ENCODE measurements at places on chromosomes 4 and X. TPM values are rescaled to one million over a fixed set of nuclear protein-coding genes. Genes with fewer than 3 reads are reported as not detected.

DNA sequence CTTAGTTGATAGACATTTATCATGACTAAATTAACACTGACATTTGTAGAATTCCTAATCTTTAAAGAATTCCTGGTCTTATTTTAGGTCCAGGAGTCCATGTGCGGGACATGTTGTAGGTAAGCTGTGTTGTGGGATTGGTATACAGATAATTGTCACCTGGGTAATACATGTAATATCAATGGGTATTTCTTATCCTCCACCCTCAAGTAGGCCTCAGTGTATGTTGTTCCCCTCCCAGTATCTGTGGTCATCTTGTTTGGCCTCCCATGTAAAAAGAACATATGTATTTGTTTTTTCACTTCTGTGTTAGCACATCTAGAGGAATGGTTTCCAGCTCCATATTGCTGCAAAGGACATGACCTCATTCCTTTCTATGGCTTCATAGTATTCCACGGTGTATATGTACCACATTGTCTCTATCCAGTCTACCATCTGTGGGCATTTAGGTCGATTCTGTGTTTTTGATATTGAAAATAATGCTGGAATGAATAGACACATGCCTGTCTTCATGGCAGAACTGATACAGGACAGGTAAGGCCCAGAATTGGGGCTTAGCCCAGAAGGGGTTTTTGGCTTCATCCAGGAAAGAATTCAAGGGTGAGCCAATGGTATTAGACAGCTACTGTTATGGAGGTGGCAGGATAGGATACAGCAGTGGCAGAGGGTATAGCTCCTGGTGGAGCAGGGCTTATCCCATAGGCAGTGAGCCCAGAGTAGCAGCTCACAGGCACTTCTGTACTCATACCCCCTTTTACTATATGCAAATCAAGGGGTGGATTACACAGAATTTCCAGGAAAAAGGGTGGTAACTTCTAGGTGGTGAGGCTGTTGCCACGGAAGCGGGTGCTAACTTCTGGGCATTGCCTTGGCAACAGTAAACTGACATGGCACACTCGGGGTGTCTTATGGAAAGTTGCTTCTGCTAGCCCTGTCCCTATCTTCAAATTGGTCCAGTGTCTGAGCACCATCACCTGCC is 66.1 kb upstream of the WDR1 start:
- no peak for DNase-seq

GRCh38 chr4:177403746-177404145 is 38.5 kb downstream of the AGA start:
- DNase-seq: no peak

GRCh38 chr4:38177641-38178391 is 217.6 kb downstream of the PTTG2 start:
- DNase-seq: peak; percentile 68

DNA sequence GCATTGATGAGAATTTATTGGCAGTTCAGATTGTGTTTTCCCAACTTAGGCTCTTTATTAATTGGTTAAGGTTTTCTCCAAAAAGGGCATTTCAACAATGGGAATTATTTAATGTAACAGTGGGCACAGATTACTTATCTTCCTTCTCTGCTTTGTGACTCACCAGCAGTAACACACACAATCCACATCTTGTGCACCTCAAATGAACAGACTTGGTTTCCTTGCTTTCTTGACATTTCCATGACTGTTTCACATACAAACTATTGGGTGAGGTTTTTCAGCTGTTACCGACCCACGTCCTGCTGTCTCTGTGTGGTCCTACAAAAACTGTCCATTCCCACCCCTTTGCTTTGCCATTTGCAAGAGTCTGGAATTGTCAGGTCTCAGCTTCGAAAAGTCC is 38.1 kb downstream of the CCNI start:
- DNase-seq: no peak

Gene ODAPH
- not detected for total RNA-seq

Gene DCHS2
- total RNA-seq: 1.2 TPM

GRCh38 chr4:37780444-37781130 is 45.9 kb upstream of the PGM2 start:
- DNase-seq: no peak

- no peak for DNase-seq
Observed at GRCh38 chrX:153693216-153694086, 5.7 kb downstream of the SLC6A8 start.

Gene PPM1K
- total RNA-seq: 8.3 TPM

DNA sequence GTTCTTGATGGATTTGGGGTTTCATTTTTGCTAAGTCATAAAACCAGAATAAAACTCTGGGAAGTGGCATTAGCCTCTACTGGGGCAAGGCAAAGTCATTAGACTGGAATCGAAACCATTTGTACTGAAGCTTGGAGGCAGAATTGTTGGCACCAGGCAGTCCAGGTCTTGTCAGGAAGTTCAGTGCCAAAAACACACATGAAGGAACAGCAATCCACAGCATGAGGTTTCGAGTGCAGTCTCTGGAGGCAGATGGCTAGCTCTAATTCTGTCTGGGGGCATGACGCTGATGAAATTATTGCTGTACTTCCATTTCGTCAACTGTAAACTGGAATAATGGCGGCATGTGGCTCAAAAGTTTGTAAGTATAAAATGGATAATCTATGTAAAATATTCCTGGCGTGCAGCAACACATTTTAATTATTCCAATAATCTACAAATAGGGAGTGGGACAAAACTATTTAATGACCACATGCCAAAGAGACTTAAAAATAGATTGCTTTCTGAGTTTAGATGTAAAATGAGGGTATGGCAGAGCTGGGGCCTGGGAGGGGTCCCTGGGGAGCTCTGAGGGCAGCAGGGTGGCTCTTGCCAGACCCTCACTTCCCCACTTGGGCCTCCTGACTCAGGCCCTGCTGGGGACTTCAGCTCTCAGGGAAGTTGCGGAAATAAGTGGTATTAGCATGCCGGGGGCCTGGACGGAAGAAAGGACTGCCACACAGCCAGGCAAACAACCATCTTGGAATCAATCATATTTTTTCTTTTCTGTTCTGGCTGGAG is 18.8 kb upstream of the CENPU start:
- DNase-seq: no peak

Gene ALPK1
- total RNA-seq: 22.9 TPM

GRCh38 chrX:54288277-54288676 is 69.6 kb downstream of the WNK3 start:
- no peak for DNase-seq

DNA sequence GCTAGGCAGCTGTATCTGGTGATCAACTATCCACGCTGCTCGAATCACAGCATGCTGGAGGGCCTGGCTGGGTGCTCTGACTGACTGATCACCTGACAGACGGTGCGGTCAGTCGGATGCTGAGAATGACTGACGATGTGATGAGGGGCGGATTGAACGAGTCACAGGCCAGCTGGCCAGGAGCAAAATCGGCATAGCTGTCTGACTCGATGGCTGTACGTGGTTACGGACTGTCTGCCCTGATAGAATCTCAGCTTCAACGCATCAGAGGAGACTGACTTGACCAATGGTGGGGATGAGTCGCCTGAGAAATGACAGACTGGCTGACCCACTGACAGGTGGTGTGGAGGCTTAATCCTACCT is 1.0 kb upstream of the SUV39H1 start:
- DNase-seq: no peak

GRCh38 chr4:105426187-105426897 is 47.5 kb downstream of the PPA2 start:
- no peak for DNase-seq

GRCh38 chrX:153871946-153872878 is 13.8 kb downstream of the L1CAM start:
- no peak for DNase-seq

- no peak for DNase-seq
Observed at GRCh38 chr4:94634271-94634670, 123.5 kb upstream of the BMPR1B start.

DNA sequence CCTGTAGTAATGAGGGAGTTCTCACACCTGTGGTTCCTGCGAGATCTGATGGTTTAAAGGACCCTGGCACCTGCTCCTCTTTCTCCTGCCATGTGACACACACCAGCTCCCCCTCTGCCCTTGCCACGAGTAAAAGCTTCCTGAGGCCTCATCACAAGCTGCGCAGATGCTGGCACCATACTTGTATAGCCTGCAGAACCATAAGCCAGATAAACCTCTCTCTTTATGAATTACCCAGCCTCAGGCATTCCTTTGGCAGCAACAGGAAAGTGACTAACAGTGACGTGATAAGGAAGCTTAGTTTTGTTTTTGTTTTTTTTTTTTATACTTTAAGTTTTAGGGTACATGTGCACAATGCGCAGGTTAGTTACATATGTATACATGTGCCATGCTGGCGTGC is 130.9 kb downstream of the AFAP1 start:
- no peak for DNase-seq
